ENCODE measurements at places on chromosomes 12 and 14.

GRCh38 chr12:11755302-11755930 lies 105.9 kb downstream of the ETV6 start:
- H3K27me3 ChIP-seq, result no peaks in the 10 kb centered on the region
- no peaks in the 10 kb centered on the region for H3K36me3 ChIP-seq
- H3K4me1 ChIP-seq, result no peaks in the 10 kb centered on the region
- H3K27ac ChIP-seq, result no peak overlapping the region

DNA sequence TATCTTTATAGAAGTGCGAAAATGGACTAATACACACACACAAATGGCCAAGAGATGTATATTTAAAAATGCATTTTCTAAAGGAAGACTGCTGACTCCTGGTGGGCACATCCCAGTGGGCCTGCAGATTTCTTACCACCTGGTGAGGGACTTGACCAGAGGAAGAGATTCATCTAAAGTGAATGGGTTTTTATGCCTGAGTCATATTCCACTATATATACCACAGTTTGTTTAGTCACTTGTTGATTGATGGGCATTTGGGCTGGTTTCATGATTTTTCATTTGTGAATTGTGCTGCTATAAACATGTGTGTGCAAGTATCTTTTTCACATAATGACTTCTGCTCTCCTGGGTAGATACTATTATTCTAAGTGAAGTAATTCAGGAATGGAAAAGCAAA lies 277.3 kb downstream of the SLC16A7 start:
- no peaks in the 10 kb centered on the region for H3K27me3 ChIP-seq
- no peaks in the 10 kb centered on the region for H3K4me1 ChIP-seq
- no peak overlapping the region for H3K4me3 ChIP-seq
- no peaks in the 10 kb centered on the region for H3K36me3 ChIP-seq

DNA sequence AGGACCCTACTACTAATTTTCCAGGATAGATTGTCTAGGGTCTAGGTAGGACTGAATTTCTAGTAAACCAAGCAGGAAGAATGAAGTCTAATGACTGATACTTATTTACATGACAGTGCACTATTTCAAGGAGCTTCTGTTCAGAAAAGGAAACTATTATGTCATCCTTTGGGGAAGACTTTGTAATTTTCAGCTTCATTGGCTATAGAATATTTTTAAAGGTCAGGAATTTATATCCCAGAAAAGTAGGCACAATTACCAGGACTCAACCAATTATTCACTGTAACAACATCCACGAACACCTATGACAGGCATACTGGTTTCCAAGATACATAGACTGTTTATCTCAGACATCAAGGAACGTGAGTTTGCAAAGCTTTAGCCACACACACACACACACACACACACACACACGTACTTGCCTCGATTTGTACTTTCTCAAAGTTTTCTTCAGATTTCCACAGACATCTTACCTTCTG lies 23.2 kb downstream of the OR6S1 start:
- no peak overlapping the region for H3K27ac ChIP-seq
- peaks cover 9% of the 10 kb centered on the region for H3K4me1 ChIP-seq
- H3K27me3 ChIP-seq, result no peaks in the 10 kb centered on the region
- DNase-seq, result no peak
- H3K36me3 ChIP-seq, result no peaks in the 10 kb centered on the region

DNA sequence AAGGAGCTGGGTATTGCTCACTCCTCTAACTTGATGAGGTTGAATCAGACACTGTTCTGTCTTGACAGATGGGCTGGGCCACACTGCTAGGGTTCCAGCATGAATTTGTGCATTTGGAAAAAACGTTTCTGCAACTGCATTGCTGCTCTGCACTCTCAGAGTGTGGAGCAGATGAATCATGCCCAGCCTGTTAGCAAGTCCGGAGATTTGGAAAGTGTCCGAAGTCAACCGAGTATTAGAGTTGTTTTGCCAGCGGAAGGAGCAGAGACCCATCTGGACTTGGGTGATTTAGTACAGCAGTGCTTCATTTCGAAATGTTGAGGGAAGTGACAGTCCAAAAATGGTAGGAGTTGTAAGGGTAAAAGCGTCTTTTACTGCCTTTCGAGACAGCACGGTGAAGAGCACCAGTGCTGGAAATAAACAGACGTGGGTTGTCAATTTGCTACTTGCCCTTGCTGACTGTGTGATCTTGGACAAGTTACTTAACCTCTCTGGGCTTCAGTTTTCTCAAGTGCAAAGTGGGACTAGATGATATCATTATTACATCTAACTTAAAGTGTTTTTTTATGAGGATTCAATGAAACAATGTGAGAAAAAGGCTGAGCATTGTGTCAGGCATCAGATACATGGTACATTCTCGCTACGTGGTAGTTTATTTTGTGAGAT lies 139.5 kb downstream of the CHST11 start:
- H3K27ac ChIP-seq, result no peak overlapping the region
- no peak for DNase-seq
- H3K36me3 ChIP-seq, result no peaks in the 10 kb centered on the region
- no peaks in the 10 kb centered on the region for H3K27me3 ChIP-seq
- H3K4me3 ChIP-seq, result no peak overlapping the region

DNA sequence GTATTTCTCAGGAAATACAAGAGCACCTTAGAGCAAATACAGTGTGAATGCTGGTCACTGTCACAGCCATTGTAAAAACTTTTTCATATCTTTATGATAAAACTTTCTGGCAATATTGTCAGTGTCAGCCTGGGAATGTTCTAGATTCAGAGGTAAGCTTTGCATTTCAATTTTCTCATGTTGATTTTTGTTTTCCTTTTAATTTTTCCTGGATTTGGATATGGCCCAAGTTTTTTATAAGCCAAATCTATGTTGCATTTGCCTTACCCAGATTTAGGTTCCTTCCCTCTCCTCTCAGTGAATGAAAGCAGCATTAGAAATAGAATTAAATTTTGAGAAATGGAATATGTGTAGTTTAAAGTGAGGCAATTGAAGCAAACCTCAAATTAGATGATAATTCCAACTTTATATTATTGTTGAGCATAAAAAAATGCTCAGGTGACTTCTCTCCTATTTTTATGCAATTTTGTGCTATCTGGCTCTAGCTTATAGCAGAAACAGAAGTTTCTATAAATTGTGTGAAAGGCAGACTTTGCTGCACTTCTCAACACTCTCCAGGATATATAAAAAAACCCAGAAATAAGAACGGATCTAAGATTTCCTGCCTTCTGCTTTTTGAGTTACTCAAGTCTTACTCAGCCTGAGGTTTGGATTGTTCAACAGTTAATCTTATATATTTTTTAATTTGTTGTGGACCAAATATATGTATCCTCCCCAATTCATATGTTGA lies 368.2 kb upstream of the PRICKLE1 start:
- no peaks in the 10 kb centered on the region for H3K36me3 ChIP-seq
- no peaks in the 10 kb centered on the region for H3K27me3 ChIP-seq
- DNase-seq, result no peak
- H3K4me1 ChIP-seq, result peaks cover 32% of the 10 kb centered on the region
- H3K4me3 ChIP-seq, result no peak overlapping the region

DNA sequence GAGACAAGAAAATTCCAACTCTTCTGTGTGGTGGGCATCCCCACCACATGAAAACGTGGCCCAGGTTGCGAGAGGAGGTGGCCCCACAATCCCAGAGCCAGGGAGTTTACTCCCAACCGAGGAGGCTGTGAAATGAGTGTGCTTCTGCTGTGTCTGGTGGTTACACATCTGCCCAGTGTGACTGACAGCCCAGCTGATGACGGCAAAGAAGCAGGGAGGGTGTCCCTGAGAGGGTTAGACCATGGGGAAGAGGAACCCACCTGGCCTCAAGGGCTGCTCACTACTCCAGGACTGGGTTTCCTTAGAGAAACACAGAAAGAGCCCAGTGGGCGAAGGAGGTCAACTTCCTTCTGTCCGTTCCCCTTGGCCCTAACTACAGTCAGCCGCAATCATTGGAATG lies 24.6 kb downstream of the ZFP36L1 start:
- DNase-seq, result no peak
- no peaks in the 10 kb centered on the region for H3K27me3 ChIP-seq
- H3K4me1 ChIP-seq, result no peaks in the 10 kb centered on the region

DNA sequence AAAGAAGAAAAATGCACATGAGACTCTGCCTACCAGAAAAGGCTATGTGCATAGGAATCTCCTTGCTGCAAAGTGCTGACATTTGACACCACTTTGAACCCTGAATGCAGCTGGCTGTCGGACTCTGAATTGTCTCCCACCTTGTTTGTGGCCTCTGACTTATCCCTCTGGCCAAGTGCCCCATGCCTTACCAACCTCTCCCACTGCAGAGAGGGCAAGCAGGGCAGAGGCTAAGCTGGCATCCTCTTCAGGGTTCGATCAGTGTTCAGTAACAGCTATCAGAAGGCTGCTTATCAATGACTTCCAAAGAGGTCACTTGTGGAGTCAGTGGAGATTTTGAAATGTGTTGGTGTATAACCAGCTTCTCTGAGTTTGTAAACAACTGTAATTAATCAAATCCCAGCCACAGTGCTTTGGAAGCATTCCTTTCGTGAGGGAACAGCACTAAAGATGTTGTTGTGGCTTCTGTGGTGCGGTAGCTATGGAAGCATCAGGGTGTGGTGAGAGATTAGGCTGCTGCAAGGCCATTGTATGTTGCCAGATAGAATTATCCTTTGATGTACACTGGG lies 22.6 kb upstream of the BMP4 start:
- no peaks in the 10 kb centered on the region for H3K27me3 ChIP-seq
- H3K4me1 ChIP-seq, result no peaks in the 10 kb centered on the region
- no peaks in the 10 kb centered on the region for H3K36me3 ChIP-seq
- no peak overlapping the region for H3K27ac ChIP-seq
- H3K4me3 ChIP-seq, result no peak overlapping the region
- peak; percentile 58 for DNase-seq

DNA sequence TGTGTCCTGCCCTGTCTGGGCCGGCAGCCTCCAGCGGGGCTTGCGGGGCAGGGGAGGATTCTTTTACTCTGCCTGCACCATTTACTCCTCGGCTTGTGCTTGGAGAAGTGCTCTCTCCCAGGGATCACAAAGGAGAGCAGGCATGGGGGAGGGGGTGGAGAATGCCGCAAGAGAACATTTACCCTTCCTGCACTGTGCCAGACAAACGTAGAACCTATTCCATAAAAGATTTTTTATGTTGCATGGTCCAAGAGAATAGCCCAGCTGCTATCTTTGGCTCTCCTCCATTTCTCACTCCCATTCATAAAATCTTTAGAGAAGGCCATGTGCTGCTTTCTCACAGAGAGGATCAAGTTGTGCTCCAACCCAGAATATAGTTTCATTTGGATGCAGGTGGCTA lies 159.4 kb downstream of the SPTSSA start:
- no peaks in the 10 kb centered on the region for H3K4me1 ChIP-seq
- H3K27me3 ChIP-seq, result no peaks in the 10 kb centered on the region
- no peak overlapping the region for H3K4me3 ChIP-seq
- H3K36me3 ChIP-seq, result no peaks in the 10 kb centered on the region
- H3K27ac ChIP-seq, result no peak overlapping the region

- no peaks in the 10 kb centered on the region for H3K27me3 ChIP-seq
- no peaks in the 10 kb centered on the region for H3K4me1 ChIP-seq
- no peaks in the 10 kb centered on the region for H3K36me3 ChIP-seq
- DNase-seq, result no peak
These were observed 402.9 kb upstream of the PDE3A start for GRCh38 chr12:19965196-19966038.

DNA sequence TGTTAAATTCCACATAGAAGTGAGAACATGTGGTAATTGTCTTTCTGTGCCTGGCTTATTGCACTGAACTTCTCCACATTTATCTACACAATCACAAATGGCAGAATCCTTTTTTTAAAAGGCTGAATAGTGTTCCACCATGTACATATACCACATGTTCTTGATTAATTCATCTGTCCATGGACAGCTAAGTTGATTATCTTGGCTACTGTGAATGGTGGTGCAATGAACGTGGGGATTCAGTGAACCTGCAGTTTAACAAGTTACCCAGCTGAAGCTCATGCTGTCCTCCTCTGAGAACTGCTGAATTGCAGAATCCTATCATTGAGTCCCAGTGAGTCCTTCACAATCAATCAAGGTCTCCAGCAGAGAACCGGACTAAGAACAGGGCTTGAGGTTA lies 74.9 kb downstream of the TBK1 start:
- DNase-seq, result no peak
- no peaks in the 10 kb centered on the region for H3K36me3 ChIP-seq
- H3K4me1 ChIP-seq, result no peaks in the 10 kb centered on the region
- H3K27me3 ChIP-seq, result no peaks in the 10 kb centered on the region
- H3K27ac ChIP-seq, result no peak overlapping the region

GRCh38 chr12:104959335-104959841 lies 1.3 kb upstream of the SLC41A2 start:
- peak overlapping the region; percentile 80 for H3K4me3 ChIP-seq
- no peaks in the 10 kb centered on the region for H3K27me3 ChIP-seq
- peak overlapping the region; percentile 51 for H3K27ac ChIP-seq
- peaks cover 25% of the 10 kb centered on the region for H3K4me1 ChIP-seq

GRCh38 chr14:67618617-67619063 lies 1.1 kb upstream of the ARG2 start:
- no peaks in the 10 kb centered on the region for H3K36me3 ChIP-seq
- H3K4me3 ChIP-seq, result peak overlapping the region; percentile 73
- DNase-seq, result peak; percentile 25
- H3K27me3 ChIP-seq, result no peaks in the 10 kb centered on the region
- H3K4me1 ChIP-seq, result peaks cover 23% of the 10 kb centered on the region
- peak overlapping the region; percentile 36 for H3K27ac ChIP-seq

DNA sequence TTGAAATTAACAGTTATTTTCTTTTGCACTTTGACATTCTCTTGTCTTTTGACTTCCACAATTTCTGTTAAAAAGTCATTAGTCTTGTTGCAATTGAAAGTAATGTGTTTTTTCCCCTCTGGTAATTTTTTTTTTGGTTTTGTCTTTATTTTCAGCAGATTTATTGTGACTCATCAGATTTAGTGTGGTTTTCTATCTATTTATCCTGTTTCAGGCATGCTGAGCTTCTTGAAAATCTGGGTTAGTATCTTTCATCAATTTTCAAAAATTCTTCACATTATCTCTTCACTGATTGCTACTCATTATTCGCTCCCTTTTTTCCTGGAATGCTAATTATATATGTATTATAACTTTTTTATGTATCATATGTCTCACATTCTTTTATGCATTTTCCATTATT lies 15.3 kb upstream of the NTF3 start:
- no peaks in the 10 kb centered on the region for H3K4me1 ChIP-seq
- H3K36me3 ChIP-seq, result no peaks in the 10 kb centered on the region
- no peak overlapping the region for H3K4me3 ChIP-seq
- H3K27ac ChIP-seq, result no peak overlapping the region

GRCh38 chr12:112121780-112122565 lies 3.4 kb upstream of the TRAFD1 start:
- H3K36me3 ChIP-seq, result no peaks in the 10 kb centered on the region
- peak overlapping the region; percentile 45 for H3K27ac ChIP-seq
- H3K27me3 ChIP-seq, result no peaks in the 10 kb centered on the region

- no peak overlapping the region for H3K4me3 ChIP-seq
- DNase-seq, result no peak
- H3K27ac ChIP-seq, result no peak overlapping the region
- no peaks in the 10 kb centered on the region for H3K4me1 ChIP-seq
These were observed 401.3 kb downstream of the FUT8 start for GRCh38 chr14:65813760-65814384.

GRCh38 chr14:94139006-94139405 lies 9.6 kb upstream of the IFI27L2 start:
- no peak overlapping the region for H3K4me3 ChIP-seq
- no peak for DNase-seq
- H3K36me3 ChIP-seq, result no peaks in the 10 kb centered on the region
- no peak overlapping the region for H3K27ac ChIP-seq
- H3K27me3 ChIP-seq, result no peaks in the 10 kb centered on the region

GRCh38 chr12:120971299-120972180 lies 6.8 kb upstream of the HNF1A start:
- no peaks in the 10 kb centered on the region for H3K4me1 ChIP-seq
- no peak overlapping the region for H3K27ac ChIP-seq
- H3K36me3 ChIP-seq, result no peaks in the 10 kb centered on the region
- peak; percentile 27 for DNase-seq
- no peaks in the 10 kb centered on the region for H3K27me3 ChIP-seq
